Ecto neural progenitor cell (in vitro differentiated cells): ENCODE measurements at places on chromosomes 2 and 18.

GRCh38 chr18:30487962-30488361, 554.6 kb downstream of the DSC3 start:
- no peak for DNase-seq

DNA sequence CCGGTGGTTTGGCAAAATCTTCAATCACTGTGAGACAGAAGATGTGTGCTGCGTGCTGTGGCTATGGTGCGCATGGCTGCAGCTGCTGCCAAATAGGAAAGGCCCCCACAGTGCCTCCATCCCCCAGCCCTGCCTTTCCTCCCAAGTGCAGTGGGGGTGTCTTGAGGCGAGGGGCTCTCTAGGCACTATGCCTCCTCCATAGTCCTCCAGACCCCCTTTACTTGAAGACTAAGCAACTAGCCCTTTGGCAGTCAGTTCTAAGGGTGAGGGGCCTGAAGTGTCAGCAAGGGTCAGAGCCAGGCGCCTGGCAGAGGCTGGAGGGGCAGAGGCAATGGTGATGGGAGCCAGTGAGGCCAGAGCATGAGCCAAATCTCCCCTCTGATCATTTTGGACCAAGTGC, 13.6 kb upstream of the TMEM185B start:
- peak; percentile 42 for DNase-seq

DNA sequence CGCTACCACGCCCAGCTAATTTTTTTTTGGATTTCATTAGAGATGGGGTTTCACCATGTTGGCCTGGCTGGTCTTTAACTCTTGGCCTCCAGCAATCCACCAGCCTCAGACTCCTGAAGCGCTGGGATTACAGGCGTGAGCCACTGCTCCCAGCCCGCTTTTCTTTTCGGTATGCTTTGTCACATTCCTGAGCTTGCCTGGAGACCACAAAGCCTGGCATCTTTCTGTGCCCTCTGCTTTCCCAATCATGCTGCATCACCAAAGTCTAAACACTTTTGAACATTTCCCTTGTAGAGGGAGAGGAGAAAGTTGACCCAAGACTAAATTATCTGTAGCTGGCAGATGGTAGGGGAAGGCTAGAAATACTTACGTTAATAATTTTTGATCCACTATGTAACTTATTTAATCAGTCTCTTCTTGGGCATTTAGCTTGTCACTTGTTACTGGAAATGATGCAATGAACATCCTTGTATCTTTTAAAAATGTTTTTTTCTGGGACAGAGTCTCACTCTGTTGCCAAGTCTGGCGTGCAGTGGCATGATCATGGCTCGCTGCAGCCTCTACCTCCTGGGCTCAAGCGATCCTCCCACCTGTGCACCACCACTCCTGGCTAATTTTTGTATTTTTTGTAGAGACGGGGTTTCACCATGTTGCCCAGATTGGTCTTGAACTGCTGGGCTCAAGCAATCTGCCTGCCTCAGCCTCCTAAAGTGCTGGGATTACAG, 2.7 kb upstream of the NPC1 start:
- no peak for DNase-seq

DNA sequence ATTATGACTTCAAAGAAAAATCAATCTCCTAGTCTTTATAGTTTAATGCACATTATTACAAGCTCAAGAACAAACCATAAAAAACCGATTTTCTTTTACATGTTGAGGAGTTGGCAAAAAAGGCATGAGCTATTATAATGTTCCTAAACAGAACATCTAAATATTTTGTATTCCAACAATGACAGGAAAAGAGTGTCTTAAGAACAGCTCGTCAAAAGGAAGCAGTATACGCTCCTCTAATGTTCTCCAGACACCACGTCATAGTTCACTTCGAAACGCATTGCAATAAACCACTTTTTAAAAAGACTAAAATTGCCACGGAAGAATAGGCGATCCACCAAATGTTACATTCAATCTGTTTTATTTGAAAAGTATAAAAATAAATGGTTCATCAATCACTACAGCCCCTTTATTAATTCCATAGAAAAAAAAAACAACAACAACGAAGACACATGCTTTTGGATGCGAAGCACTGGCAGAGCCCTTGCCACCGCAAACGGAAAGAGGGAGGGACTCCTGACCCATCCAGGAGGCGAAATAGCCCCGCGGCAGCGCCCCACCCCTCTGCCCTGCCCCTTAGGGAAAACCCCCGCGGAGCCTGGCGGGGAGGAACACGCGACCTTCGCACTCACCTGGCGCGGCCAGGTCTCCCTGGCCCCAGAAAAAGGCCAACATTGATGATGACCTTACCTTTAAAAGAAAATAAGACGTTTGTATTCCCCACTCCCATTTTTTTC, 45.8 kb downstream of the MBP start:
- no peak for DNase-seq

DNA sequence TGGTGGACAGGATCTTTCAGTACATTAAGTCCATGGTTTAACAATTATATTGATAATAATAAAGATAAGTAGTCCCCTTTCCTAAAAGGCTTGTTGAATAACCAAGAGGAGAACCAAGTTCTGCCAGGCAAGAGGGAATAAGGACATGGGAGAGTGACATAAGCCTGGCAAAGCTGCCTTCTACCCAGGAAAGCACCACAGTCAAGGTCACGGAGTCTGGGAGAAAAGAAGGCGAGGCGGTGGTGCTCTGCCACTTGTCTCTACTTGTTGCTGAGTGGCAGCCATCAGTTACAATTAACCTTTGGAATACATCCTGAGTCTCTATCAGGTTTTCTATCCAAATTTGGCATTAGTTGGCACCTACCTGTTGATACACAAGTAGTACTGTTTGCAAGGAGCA, 101.7 kb upstream of the GATA6 start:
- DNase-seq, result no peak

DNA sequence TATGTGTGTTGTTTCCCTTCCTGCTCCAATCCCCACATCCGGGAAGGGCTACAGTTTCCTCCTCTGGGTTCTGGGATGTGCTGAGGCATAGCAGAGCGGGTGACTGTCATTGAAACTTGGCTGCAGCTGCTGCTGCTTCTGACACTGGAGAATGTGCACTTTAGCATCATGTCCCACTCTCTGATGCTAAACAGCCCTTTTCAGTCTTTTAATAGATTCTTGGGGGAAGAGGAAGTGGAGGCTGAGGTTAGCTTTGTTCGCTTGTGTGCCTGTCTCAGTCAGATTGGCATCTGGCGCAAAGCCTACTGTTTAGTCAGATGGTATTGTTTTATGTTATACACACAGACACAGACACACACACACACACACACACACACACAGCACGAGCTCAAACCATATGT, 136.5 kb upstream of the RND3 start:
- DNase-seq, result no peak

DNA sequence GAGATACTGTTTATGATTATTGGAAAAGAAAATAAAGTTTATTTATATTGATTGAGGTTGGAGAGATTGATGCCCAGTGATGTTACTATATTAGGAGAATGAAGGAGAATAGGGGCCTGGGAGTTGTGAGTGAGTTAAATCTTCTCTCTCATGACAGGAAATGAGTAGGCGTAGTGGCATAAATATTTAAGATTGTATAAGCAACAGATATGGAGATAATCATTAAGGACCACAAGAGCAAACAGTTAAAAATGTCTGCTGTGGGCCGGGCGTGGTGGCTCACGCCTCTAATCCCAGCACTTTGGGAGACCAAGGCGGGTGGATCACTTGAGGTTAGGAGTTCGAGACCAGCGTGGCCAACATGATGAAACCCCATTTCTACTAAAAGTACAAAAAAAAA, 62.7 kb downstream of the PTRHD1 start:
- DNase-seq, result no peak
